ENCODE measurements at places on chromosomes 7 and 10.

GRCh38 chr7:134044682-134045081, 82.5 kb upstream of the LRGUK start:
- DNase-seq = no peak

- DNase-seq = no peak
Measured at GRCh38 chr7:18530224-18531179, 35.0 kb downstream of the HDAC9 start.

GRCh38 chr10:20767028-20767427, 130.1 kb downstream of the NEBL start:
- DNase-seq = no peak

DNA sequence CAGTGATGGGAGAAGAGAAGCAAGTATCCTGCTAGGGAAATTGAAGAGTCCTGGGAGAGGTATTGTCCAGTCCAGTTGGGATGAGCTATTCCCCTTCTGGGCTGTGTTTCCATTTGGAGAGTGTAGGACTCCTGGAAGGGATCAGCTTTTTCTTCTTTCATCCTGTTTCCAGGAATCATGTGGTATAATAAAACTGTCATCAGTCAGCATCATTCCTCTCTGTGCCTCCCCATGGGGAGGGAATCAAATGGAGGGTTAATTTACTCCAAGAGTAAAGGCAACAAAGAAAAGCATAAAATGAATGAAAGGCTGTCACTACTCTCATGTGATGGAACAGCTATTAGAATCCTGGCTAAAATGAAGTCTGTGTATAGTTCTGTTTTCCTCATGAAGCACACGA, 429.9 kb downstream of the SORCS3 start:
- DNase-seq = no peak

DNA sequence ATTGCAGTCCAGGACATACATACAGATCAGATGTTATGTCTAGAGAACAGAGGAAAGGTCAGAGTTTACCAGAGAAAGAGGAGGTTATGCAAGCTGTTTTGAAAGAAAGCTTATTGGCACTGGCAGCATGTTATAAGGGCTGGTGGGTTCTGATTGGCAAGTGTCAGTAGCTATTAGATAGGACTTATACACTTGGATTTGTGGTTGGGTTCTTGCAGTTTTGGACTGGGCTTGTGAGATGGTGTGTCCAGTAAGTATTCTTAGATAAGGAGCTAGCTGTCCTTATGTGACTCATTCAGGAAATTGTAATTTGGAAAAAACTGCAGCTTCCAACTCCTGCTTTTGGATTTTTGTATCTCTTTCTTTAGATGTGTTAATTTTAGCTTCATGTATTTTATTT, 130.7 kb upstream of the NAMPT start:
- no peak for DNase-seq

DNA sequence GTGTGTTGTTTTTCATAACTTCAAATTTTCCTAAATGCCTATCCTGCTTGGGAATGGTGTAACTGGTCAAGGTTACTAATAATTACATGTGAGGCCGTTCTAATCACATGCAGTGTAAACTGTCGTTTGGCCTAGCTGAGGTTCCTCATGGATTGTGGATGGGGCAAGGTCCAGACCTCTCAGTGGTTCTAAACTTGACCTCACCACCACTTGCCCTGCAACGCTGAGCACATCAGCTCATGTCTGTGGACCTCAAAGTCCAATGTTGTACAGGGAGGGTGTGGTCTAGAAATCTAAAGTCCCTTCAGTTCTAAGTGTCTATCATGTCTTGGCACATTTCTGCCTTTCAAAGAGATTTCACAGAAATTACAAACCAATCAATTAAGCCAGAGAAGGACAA, 15.6 kb downstream of the RBP3 start:
- no peak for DNase-seq

GRCh38 chr7:34117573-34117972, 212.2 kb downstream of the BMPER start:
- no peak for DNase-seq

- DNase-seq = no peak
Measured at GRCh38 chr7:36599645-36600313, 124.5 kb downstream of the AOAH start.
